ENCODE measurements at places on chromosomes 11 and 22.

DNA sequence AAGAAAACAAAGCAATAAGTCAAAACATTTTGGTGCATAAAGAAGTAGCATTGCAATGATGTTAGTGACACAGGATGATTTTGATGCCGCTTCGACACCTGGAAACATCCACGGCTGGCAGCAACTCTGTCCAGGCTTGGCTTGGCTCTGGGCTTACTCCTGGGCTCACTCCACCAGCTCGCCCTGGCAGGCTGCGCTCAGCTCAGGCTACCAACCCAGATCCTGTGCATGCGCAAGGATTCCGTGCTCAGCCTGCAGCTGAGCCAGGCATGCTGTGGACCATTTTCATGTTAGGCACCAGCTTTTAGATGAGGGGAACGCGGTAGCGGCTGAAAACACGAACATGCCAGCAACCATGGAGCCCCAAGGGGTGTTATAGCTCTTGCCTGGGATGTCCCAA, 66.0 kb downstream of the SLC25A17 start:
- no peak for DNase-seq

DNA sequence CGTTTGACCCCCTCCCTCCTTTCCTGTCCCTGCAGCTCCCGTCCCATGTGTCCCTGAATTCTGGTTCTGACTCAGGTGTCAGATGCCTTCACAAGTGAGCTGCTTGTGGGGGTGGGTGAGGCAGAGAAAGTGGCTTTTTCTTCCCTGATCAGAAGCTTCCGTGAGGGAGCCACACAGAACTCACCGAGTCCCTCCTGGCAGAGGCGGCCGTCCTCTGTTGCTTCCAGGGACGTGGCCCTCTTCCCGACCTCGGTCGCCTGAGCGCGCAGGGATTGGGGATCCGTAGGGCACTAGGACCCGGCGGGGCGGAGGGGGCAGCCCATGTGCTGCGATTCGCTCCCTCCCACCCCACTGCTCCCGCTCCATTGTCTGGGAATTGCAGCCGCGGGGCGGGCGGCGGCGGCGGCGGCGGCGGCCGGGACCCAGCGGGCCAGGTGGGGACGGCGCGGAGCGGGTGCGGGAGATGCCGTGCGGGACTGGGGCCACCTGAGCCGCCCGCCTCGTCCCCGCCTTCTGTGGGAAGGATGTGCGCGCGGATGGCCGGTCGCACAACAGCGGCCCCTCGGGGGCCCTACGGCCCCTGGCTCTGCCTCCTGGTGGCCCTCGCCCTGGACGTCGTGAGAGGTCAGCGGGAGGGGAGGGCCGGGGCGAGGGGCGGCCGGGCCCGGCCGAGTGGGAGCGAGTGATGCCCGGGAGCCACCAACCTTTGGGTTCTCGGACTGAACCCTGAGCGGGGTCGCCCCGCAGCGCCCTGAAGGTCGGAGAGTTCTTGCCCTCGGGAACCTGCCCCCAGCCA, at the start of gene TMEM132A:
Gene TMEM132A, plus strand, starts transcription at position 351 of the 796 bp plus-strand sequence. Its CDS starts 174 bp downstream, at position 525.
- peak; percentile 46 for DNase-seq

DNA sequence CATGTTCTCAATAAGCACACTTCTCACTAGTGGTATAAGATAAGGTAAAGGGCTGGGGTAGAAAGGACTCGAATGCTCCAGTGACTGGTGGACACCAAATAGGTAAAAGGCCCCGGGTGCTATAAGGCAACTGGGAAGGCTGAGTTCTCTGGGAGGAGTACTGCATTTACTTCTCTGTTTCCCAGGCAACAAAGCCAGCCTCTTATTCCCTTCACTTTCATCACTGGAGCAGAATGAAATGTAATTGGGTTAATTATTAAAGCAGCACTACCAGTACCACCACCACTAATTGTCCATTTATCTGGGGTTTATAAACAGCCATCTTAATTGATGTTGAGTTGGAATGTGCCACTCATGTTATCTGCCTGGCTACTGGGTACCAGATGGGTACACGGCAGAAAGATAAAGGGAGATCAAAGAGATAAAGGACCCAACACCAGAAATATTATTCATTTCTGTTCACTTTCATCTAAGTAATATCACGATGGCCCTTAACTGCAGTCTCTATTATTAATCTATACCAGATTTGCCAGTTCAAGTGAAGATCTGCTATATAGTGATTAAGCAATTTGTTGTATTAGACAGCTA, 94.4 kb upstream of the CHRM4 start:
- DNase-seq = no peak

DNA sequence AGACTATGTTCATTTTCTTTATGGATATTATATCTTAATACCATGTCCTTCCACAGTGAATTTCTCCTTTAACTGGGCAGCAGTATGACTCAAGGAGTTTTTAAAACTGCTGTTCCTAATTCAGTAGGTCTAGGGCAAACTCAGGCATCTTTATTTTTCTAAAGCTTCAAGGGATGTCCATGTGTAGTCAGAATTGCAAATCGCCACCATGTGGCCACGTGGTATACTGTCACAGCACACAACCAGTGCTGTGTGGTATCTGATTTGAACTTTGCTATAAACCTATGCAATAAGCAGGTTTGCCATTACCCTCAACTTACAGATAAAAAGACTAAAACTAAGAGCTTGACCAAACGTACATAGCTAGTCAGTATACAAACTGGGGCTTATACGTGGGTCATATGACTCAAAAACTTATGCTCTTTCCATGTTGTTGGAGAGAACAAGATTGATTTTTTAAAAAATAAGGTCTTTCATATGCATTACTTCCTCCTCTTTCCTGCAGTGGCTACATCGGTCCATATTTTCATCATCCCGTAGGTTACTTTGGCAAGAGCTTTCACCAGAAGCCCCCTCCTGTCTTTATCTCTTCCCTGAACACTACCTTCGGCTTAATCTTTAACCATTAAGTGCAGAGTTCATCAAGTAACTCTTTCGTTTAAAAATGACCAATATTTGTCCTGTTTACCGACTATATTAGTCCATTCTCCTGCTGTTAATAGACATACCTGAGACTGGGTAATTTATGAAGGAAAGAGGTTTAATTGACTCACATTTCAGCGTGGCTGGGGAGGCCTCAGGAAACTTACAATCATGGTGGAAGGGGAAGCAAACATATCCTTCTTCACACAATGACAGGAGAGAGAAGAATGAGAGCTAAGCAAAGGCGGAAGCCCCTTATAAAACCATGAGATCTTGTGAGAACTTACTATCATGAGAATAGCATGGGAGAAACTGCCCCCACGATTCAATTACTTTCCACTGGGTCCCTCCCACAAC, 8.0 kb upstream of the HTATIP2 start:
- DNase-seq = peak; percentile 33

GRCh38 chr11:73415854-73416615, 39.8 kb downstream of the RELT start:
- DNase-seq = no peak

GRCh38 chr11:2791521-2792380, 92.0 kb upstream of the KCNQ1OT1 start:
- no peak for DNase-seq

DNA sequence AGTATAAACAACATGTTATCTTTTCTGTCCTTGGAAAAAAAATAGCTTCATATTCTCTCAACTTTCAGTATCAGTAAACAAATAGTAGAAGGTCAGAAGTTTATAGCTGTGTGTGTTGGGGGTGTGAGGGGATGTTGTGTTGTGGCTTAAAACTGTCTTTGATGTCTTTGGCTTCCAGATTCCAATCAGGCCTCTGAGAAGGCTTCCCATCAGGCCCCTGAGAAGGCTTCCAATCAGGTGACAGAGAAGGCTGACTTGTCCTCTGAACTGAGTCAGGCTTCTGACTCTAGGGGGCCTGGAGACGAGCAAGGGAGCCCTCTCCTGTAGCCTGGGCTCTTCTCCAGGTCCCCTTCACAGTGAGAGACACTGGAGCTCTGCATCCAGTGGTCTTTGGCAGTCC, 9.3 kb downstream of the MTFP1 start:
- no peak for DNase-seq

GRCh38 chr22:46714550-46714949, 23.5 kb downstream of the CERK start:
- DNase-seq = no peak

DNA sequence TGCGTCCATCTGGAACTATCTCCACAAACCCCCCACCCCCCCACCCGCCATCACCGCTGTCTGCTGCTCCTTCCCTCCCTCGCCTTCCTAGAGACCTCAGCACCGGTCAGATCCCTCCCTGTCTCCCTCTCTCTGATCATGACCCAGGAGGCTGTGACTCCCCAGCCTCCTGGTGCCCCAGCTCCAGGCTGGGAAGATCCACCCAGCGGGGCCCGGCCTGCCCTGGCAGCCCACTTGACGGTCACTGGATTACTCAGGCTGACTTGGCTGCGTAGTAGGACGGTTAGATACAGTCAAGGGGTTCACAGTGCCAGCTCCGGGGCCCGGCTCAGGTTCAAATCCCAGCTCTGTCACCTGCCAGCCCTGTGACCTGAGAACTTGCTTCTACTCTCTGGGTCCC, 59.3 kb downstream of the ANO1 start:
- no peak for DNase-seq

GRCh38 chr22:44263547-44263946, 49.2 kb downstream of the SHISAL1 start:
- DNase-seq = no peak

- DNase-seq = no peak
Measured at GRCh38 chr11:78840623-78841022, 266.0 kb upstream of the NARS2 start.

GRCh38 chr22:40334060-40334459, 12.2 kb upstream of the ADSL start:
- DNase-seq = no peak

DNA sequence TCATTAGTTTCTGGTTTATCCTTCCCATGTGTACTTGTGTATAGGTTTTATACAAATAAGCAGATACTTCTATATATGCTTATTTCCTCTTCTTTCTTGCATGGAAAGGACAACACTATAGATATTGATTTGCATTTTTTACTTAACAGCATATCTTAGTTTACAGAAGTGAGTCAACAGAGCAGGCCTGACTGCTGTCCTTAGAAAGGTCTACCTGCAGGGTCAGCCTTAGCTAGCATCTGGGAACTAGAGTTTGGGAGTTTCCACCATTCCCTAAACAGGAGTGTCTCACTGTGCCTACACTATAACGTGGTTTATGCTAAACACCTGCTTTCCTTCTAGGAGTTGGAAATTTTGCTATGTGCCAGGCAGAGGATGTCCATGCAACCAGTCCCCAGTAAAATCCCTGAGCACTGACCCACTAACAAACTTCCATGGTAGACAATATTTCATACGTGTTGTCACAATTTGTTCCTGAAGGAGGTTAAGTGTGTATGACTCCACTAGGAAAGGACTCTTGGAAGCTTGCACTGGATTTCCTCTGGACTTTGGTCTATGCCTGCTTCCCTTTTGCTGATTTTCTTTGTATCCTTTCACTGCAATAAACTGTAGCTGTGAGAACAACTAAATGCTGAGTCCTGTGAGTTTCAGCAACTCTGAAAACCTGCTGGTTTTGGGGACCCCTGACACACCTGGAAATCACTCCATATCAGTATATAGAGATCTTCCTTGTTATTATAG, 17.7 kb downstream of the PRR14L start:
- DNase-seq = no peak

DNA sequence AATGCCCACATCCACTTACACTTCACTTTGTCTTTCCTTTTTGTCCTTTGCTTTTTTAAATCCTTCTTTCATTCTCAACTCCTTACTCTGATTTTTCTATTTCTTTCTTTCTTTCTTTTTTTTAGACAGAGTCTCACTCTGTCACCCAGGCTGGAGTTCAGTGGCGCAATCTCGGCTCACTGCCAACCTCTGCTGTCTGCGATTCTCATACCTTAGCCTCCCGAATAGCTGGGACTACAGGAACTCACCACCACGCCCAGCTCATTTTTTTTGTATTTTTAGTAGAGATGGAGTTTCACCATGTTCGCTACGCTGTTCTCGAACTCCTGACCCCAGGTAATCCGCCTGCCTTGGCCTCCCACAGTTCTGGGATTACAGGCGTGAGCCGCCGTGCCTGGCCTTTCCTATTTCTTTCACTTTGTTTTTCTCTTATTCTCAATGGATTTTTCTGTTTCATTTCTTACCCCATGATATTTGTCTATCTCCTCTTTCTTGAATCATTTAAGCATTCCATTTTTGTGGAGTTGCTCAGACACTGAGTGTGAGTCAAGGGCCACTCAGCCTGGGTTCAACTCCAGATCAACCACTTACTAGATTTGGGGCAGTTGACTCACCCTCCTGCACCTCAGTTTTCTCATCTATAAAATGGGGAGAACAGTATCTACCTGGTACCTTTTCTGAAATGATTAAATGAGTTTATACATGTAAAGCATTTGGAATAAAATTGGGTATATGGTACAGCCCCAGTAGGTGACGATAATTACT, 7.6 kb downstream of the KCNJ5 start:
- DNase-seq = no peak

- DNase-seq = no peak
Measured at GRCh38 chr11:3095712-3096361, 38.6 kb upstream of the CARS1 start.

GRCh38 chr11:103326070-103326794, 217.0 kb downstream of the DYNC2H1 start:
- DNase-seq = peak; percentile 2

GRCh38 chr11:30936491-30936890, 350.3 kb upstream of the MPPED2 start:
- no peak for DNase-seq

DNA sequence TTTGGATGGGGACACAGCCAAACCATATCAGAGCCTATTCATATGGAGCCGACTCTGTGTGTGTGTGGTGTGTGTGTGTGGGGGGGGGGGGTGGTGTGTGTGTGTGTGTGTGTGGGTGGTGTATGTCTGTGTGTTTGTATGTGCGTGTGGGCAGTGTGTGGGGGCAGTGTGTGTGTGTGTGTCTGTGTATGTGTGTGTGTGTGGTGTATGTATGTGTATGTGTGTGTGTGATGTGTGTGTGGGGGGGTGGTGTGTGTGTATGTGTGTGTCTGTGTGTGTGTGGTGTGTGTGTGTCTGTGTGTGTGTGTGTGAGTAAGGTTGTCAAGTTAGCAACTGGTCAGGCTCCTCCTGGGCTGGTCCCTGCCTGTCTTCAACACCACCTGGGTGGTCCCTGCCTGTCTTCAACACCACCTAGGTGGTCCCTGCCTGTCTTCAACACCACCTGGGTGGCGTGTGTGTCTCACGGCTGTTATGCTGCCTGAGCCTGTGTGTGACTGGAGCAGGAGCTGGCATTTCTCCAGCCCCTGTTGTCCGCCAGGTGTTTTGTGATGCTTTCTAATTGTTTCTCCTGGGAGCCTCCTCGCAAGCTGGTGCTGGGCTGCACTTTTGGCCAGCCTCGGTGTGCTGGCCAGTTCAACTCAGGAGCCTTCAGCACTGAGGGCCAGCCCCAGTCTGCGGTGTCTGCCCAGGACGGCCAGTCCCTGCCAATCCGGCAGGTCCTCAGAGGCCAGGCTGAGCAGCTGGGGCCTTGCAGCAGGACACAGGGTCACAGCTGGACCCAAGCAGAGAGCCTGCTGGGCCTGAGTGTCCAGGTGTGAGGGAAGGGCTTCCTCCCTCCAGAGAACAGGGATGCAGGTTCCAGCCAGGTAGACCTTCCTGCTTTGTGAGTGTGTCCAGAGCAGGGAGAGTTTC, 21.5 kb upstream of the PVALB start:
- no peak for DNase-seq

DNA sequence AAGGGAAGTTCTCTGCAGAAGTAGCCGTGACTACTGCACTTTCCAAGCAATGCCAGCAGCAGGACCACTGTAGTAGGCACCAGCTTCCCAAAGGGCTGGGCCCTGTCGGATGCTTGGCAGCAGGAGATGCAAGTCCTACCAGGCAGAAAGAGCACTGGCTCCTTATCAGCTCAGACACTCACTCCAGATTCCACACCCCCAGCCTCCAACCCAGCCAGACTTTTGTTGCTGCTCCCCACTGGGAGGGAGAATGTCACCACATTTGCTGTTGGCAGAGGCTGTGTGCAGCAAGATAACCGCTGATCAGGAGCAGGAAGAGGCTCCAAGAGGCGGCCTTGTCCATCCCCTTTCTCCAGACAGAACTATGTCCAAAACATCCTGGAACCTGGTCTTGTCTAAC, 118.7 kb downstream of the C11orf58 start:
- DNase-seq = no peak
